ENCODE measurements at places on chromosomes 6 and 20. TPM values are rescaled to one million over a fixed set of nuclear protein-coding genes. Genes with fewer than 3 reads are reported as not detected.

DNA sequence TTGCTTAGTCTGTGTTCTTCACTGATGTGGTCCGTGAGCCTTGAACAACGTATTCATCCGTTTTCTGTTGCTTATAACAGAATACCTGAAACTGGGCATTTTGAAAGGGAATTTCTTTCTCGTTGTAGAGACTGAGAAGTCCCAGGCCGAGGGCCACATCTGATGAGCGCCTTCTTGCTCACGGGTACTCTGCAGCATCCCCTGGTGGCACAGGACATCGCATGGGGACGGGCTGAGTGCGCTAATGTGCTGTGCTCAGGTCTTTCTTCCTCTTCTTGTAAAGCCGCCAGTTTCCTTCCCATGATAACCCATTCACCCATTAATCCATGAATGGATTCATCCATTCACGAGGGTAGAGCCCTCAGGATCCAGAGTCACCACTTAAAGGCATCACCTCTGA, 161.0 kb downstream of the NFATC2 start:
- no peak overlapping the region for H3K27ac ChIP-seq
- DNase-seq: no peak
- no peaks in the 10 kb centered on the region for H3K4me1 ChIP-seq

DNA sequence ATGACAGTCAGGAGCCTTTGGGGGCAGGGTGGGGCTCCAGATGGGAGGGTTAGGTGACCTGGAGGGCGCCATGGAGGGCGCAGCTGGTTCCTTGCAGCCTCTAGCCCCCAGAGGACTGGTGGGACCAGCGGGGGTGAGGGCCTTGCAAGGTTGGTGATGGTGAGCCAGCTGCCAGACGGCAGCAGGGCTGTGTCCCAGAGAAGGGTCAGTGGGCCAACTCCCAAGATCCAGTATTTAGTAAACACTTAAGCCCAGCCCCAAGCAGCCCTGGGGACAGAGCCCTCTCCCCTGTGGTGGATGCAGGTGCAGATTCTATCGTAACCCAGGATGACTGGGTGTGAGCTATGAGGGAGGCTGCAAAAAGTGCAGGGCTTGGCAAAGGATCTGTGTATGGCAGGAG, 201.5 kb upstream of the RNF24 start:
- no peak overlapping the region for H3K4me3 ChIP-seq
- no peaks in the 10 kb centered on the region for H3K27me3 ChIP-seq
- no peaks in the 10 kb centered on the region for H3K36me3 ChIP-seq
- no peak overlapping the region for H3K27ac ChIP-seq
- DNase-seq: no peak

GRCh38 chr6:135299256-135299655, 118.1 kb downstream of the MYB start:
- H3K36me3 ChIP-seq: no peaks in the 10 kb centered on the region
- H3K4me3 ChIP-seq: no peak overlapping the region
- H3K27ac ChIP-seq: no peak overlapping the region
- H3K27me3 ChIP-seq: no peaks in the 10 kb centered on the region
- no peaks in the 10 kb centered on the region for H3K4me1 ChIP-seq

- DNase-seq: peak; percentile 82
- peak overlapping the region; percentile 32 for H3K27ac ChIP-seq
- no peaks in the 10 kb centered on the region for H3K4me1 ChIP-seq
Measured at GRCh38 chr6:160520043-160520904, 143.8 kb downstream of the LPA start.

DNA sequence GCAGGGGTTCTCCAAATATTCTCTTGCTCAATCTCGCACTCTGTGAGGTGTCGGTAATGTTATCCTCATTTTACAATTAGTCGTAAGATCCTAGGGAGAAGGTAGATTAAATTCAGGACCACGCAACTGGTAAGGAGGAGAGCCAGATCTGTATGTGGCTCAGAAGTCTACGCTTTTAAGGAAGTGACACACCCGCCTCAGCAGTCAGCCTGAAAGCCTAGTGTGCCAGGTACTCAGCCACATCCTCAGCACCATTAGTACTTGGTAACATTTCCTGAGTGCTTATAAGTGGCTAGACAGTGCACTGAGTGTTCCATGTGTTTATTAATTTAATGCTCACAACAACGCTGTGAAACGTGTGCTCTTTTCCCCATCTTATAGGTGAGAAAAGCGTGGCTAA, 63.7 kb downstream of the DHX35 start:
- H3K27ac ChIP-seq: no peak overlapping the region
- no peaks in the 10 kb centered on the region for H3K27me3 ChIP-seq
- DNase-seq: no peak
- no peak overlapping the region for H3K4me3 ChIP-seq

- H3K4me1 ChIP-seq: peaks cover 3% of the 10 kb centered on the region
- no peaks in the 10 kb centered on the region for H3K27me3 ChIP-seq
- H3K36me3 ChIP-seq: peaks cover 1% of the 10 kb centered on the region
- H3K4me3 ChIP-seq: no peak overlapping the region
- no peak overlapping the region for H3K27ac ChIP-seq
Measured at GRCh38 chr6:20540683-20541082, 6.4 kb downstream of the CDKAL1 start.

DNA sequence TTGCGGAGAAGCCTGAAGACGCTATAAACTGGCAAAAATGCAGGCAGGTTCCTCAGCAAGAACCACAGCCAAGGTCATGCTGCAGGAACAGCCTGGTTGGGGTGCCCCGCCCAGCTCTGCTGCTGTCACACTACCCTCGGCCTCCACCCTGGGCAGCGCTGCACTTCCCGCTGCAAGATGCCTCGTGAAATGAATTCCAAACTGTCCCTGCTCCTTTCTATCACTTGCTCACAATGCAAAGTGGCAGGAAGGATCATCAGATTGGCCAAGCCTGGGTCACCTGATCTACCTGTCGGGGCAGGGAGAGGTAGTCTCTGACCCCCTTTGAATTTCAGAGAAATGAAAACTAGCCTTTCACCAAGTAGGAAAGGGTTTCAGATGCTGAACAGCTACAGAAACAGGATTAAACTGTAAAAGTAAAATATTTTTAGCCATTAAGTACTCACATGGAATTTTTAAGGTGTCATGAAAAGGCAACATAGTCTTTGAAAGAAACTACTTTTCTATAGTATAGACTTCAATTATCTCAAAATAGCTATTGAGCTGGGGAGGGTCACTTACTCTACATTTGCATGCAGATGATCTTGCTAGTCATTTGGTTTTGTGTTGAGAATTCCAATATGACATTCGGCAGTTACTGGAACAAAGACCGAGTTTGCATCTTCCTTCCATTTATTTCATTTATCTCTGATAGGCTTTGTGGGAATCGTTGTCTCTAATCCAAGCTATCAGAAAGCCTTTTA, 236.4 kb upstream of the ASCC3 start:
- DNase-seq: no peak
- H3K4me1 ChIP-seq: no peaks in the 10 kb centered on the region
- H3K4me3 ChIP-seq: no peak overlapping the region
- H3K27me3 ChIP-seq: no peaks in the 10 kb centered on the region

DNA sequence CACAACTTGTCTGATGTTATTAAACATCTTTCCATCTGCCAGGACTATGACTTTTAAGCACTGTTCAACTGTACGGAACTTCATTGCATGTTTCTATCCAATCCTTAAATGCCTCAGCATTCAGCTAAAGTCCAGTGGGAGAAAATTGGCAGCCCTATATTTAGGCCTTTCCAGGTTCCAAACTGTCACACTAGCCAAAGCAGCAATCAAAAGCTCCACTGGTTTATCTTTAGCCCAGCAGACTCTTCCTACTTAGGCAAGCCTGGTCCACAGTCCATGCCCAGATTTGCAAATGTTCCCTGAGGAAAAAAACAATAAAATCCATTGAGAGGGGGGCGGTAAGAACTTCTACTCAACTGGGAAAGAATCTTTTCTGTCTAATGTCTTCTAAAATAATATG, 349.1 kb upstream of the GJE1 start:
- H3K4me3 ChIP-seq: no peak overlapping the region
- H3K27me3 ChIP-seq: no peaks in the 10 kb centered on the region
- H3K36me3 ChIP-seq: no peaks in the 10 kb centered on the region

- H3K4me3 ChIP-seq: no peak overlapping the region
- H3K4me1 ChIP-seq: no peaks in the 10 kb centered on the region
- H3K36me3 ChIP-seq: no peaks in the 10 kb centered on the region
Measured at GRCh38 chr6:100472674-100473073, 8.0 kb upstream of the SIM1 start.

- DNase-seq: no peak
- H3K36me3 ChIP-seq: peaks cover 38% of the 10 kb centered on the region
Measured at GRCh38 chr20:47230811-47231256, 125.7 kb downstream of the ZMYND8 start.

GRCh38 chr20:60962367-60963045, 289.6 kb upstream of the CDH4 start:
- no peak overlapping the region for H3K27ac ChIP-seq
- no peaks in the 10 kb centered on the region for H3K36me3 ChIP-seq
- H3K4me1 ChIP-seq: no peaks in the 10 kb centered on the region
- H3K4me3 ChIP-seq: no peak overlapping the region

- no peak overlapping the region for H3K27ac ChIP-seq
- H3K4me1 ChIP-seq: no peaks in the 10 kb centered on the region
- H3K4me3 ChIP-seq: no peak overlapping the region
- H3K36me3 ChIP-seq: no peaks in the 10 kb centered on the region
- peak; percentile 21 for DNase-seq
- no peaks in the 10 kb centered on the region for H3K27me3 ChIP-seq
Measured at GRCh38 chr20:51420111-51420510, 122.4 kb downstream of the NFATC2 start.

DNA sequence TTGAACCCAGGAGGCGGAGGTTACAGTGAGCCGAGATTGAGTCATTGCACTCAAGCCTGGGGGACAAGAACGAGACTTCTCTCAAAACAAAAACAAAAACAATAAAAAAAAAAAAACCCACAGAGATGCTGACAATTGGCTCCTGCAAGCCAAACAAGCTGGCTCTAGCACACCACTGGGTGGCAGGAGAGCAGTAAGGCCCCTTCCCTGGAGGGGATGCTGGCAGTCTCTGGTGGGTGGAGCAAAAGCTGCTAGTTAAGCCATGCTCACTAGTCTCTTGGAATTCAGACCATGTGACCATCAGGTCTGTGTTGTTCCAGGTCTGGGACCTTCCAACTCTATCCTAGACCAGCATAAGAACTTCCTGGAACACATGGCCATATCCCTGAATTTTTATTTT, 18.9 kb upstream of the DSN1 start:
- peaks cover 33% of the 10 kb centered on the region for H3K36me3 ChIP-seq
- DNase-seq: peak; percentile 62
- H3K4me3 ChIP-seq: no peak overlapping the region
- no peak overlapping the region for H3K27ac ChIP-seq

GRCh38 chr6:69392745-69393144, 404.1 kb downstream of the LMBRD1 start:
- no peak for DNase-seq
- no peaks in the 10 kb centered on the region for H3K4me1 ChIP-seq

DNA sequence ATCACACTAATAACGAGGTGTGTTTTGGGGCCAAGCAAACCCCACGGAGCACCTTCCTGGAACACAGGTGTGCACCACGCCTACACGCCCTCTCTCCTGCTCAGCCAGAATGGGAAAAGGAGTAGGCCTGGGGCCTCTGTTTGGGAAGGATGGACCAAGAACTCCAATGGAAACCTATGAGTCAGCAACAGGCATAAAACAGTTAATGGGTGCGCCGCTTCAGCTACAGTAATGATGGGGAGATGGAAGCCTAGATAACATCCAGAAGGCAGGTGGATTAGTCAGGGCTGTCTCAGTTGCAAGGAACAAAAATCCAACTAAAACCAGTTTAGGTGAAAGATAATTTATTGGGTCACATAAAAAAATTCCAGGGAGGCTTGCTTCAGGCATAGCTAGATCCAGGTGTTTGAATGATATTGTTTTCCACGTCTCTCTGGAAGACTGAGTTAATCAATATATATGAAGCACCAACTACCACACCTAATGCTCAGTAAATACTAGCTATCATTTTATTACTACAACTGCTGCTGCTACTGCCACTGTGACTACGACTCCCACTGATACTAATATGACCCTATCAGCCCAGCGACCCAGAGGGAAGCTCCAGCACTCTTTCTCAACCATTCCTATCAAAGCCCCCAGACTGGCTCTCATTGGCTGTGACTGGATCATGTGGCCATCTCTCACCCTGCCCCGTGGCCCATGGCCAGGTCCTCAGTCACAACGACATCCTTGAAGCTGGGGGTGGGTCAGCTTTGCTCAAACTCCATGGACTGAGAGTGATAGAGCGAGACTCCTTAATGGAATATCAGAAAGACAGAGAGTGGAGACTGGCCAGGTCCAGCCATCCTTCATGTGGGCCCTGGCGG, 155.2 kb upstream of the PTPN1 start:
- H3K4me1 ChIP-seq: peaks cover 18% of the 10 kb centered on the region
- H3K27ac ChIP-seq: peak overlapping the region; percentile 6
- H3K36me3 ChIP-seq: no peaks in the 10 kb centered on the region
- no peaks in the 10 kb centered on the region for H3K27me3 ChIP-seq

GRCh38 chr6:110233770-110234374, 53.6 kb downstream of the CDC40 start:
- no peak overlapping the region for H3K4me3 ChIP-seq
- H3K27me3 ChIP-seq: no peaks in the 10 kb centered on the region
- no peak overlapping the region for H3K27ac ChIP-seq
- peaks cover 3% of the 10 kb centered on the region for H3K36me3 ChIP-seq

- peak overlapping the region; percentile 98 for H3K27ac ChIP-seq
- no peaks in the 10 kb centered on the region for H3K27me3 ChIP-seq
- H3K36me3 ChIP-seq: no peaks in the 10 kb centered on the region
- H3K4me1 ChIP-seq: no peaks in the 10 kb centered on the region
Measured at GRCh38 chr6:3119040-3119723, 671 bp downstream of the BPHL start.

GRCh38 chr6:26445934-26446667, 5.8 kb downstream of the BTN3A3 start:
- H3K27ac ChIP-seq: no peak overlapping the region
- no peak overlapping the region for H3K4me3 ChIP-seq
- H3K27me3 ChIP-seq: no peaks in the 10 kb centered on the region
- no peak for DNase-seq
- peaks cover 17% of the 10 kb centered on the region for H3K36me3 ChIP-seq

Gene RBPJL
- total RNA-seq: not detected

Gene NRN1
- total RNA-seq: 10.8 TPM

Gene RSPO4
- 1.00 TPM for total RNA-seq

Gene CALHM5
- total RNA-seq: 1.3 TPM

Gene EEF1A2
- 1.3 TPM for total RNA-seq

Gene CLPSL1
- not detected for total RNA-seq

Gene VSX1
- not detected for total RNA-seq

Gene SYNDIG1
- 0.98 TPM for total RNA-seq

Gene MEI4
- total RNA-seq: not detected

Gene HLA-DRA
- total RNA-seq: 991 TPM

Gene LINC00237
- total RNA-seq: not detected

Gene SLC17A1
- total RNA-seq: not detected
